Neuronal stem cell (in vitro differentiated cells): ENCODE measurements at places on chromosomes 5 and 9.
A peak's percentile ranks its signal among the peaks of the same experiment; 100 is the strongest.

GRCh38 chr9:33837138-33837537, 20.2 kb downstream of the UBE2R2 start:
- H3K27ac ChIP-seq, result no peak overlapping the region
- H3K36me3 ChIP-seq, result peaks cover 47% of the 10 kb centered on the region
- no peaks in the 10 kb centered on the region for H3K27me3 ChIP-seq
- DNase-seq, result no peak
- H3K4me1 ChIP-seq, result no peaks in the 10 kb centered on the region

GRCh38 chr9:69759021-69759420, 790 bp downstream of the PTAR1 start:
- H3K4me3 ChIP-seq, result peak overlapping the region; percentile 93
- peaks cover 2% of the 10 kb centered on the region for H3K4me1 ChIP-seq
- peak; percentile 12 for DNase-seq
- H3K27me3 ChIP-seq, result no peaks in the 10 kb centered on the region
- peak overlapping the region; percentile 94 for H3K27ac ChIP-seq
- H3K36me3 ChIP-seq, result peaks cover 22% of the 10 kb centered on the region

- H3K4me1 ChIP-seq, result peaks cover 2% of the 10 kb centered on the region
- H3K27me3 ChIP-seq, result no peaks in the 10 kb centered on the region
- H3K36me3 ChIP-seq, result peaks cover 51% of the 10 kb centered on the region
- H3K4me3 ChIP-seq, result no peak overlapping the region
- no peak overlapping the region for H3K27ac ChIP-seq
- no peak for DNase-seq
Measured at GRCh38 chr9:97638666-97639065, 5.0 kb downstream of the NCBP1 start.

DNA sequence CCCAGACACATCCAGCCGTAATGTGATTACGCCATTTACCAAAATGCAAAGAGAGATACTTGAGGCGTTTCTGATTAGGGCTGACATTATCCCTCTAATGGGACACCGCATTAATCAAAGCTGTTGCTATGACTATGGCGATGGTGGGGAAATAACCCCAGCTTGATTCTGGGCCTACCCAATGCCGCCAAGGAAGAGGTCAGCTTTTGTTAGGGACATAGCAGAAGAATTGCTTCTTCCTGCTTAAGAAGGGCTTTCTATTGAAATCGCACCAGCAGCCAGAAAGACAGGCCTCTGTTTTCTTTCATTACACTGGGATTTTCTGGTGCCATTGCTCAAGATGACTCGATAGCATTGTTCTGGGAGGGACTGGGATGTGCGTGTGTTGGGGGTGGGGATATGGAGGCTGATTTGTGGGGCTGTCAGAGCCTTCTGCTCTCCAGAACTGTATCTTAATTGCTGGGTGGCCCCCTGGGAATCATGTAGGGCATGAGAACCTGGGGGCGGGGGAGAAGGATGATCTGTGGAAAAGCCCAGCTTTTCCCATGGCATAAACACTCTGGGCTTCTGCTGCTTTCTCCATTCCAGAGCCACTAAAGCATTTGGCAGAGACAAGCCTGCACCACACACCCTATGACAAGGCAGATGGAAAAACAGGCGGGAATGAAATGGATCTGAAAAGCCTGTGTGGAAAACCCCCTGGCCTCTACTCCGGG, 106.5 kb upstream of the RAD23B start:
- H3K27me3 ChIP-seq, result no peaks in the 10 kb centered on the region
- H3K4me1 ChIP-seq, result peaks cover 12% of the 10 kb centered on the region
- H3K27ac ChIP-seq, result peak overlapping the region; percentile 61
- peak; percentile 14 for DNase-seq

- DNase-seq, result no peak
- H3K4me3 ChIP-seq, result no peak overlapping the region
- H3K27me3 ChIP-seq, result peaks cover 11% of the 10 kb centered on the region
- H3K4me1 ChIP-seq, result peaks cover 3% of the 10 kb centered on the region
- H3K27ac ChIP-seq, result no peak overlapping the region
Measured at GRCh38 chr5:149687486-149688168, 42.5 kb upstream of the PPARGC1B start.

- DNase-seq, result no peak
- no peak overlapping the region for H3K27ac ChIP-seq
- H3K4me3 ChIP-seq, result no peak overlapping the region
- H3K4me1 ChIP-seq, result no peaks in the 10 kb centered on the region
- H3K27me3 ChIP-seq, result no peaks in the 10 kb centered on the region
- peaks cover 12% of the 10 kb centered on the region for H3K36me3 ChIP-seq
Measured at GRCh38 chr5:80646926-80647325, 7.5 kb upstream of the MSH3 start.

- H3K27me3 ChIP-seq, result no peaks in the 10 kb centered on the region
- no peak overlapping the region for H3K27ac ChIP-seq
- DNase-seq, result no peak
- no peaks in the 10 kb centered on the region for H3K4me1 ChIP-seq
- no peak overlapping the region for H3K4me3 ChIP-seq
Measured at GRCh38 chr5:66467564-66467963, 128.6 kb upstream of the MAST4 start.

GRCh38 chr5:6431214-6432195, 17.2 kb upstream of the UBE2QL1 start:
- no peak overlapping the region for H3K4me3 ChIP-seq
- H3K27me3 ChIP-seq, result no peaks in the 10 kb centered on the region
- H3K36me3 ChIP-seq, result no peaks in the 10 kb centered on the region
- no peak overlapping the region for H3K27ac ChIP-seq

GRCh38 chr5:102040326-102040725, 255.8 kb downstream of the SLCO4C1 start:
- H3K27me3 ChIP-seq, result no peaks in the 10 kb centered on the region
- no peaks in the 10 kb centered on the region for H3K36me3 ChIP-seq
- no peak overlapping the region for H3K4me3 ChIP-seq
- H3K27ac ChIP-seq, result no peak overlapping the region
- H3K4me1 ChIP-seq, result no peaks in the 10 kb centered on the region
- DNase-seq, result no peak

GRCh38 chr5:66810848-66811261, 214.7 kb downstream of the MAST4 start:
- H3K4me3 ChIP-seq, result no peak overlapping the region
- H3K36me3 ChIP-seq, result no peaks in the 10 kb centered on the region
- no peaks in the 10 kb centered on the region for H3K27me3 ChIP-seq
- DNase-seq, result no peak

- no peak for DNase-seq
- H3K4me3 ChIP-seq, result peak overlapping the region; percentile 95
- H3K27me3 ChIP-seq, result no peaks in the 10 kb centered on the region
- no peak overlapping the region for H3K27ac ChIP-seq
- H3K4me1 ChIP-seq, result peaks cover 5% of the 10 kb centered on the region
Measured at GRCh38 chr5:180495292-180495691, 1.1 kb downstream of the CNOT6 start.

GRCh38 chr5:75057561-75057960, 5.2 kb upstream of the GCNT4 start:
- peaks cover 9% of the 10 kb centered on the region for H3K27me3 ChIP-seq
- H3K4me3 ChIP-seq, result no peak overlapping the region
- H3K27ac ChIP-seq, result no peak overlapping the region
- DNase-seq, result no peak
- peaks cover 8% of the 10 kb centered on the region for H3K4me1 ChIP-seq

- H3K4me3 ChIP-seq, result no peak overlapping the region
- no peak for DNase-seq
- peaks cover 4% of the 10 kb centered on the region for H3K4me1 ChIP-seq
- H3K27me3 ChIP-seq, result peaks cover 4% of the 10 kb centered on the region
- H3K36me3 ChIP-seq, result no peaks in the 10 kb centered on the region
Measured at GRCh38 chr5:148827723-148828122, 1.3 kb downstream of the ADRB2 start.

DNA sequence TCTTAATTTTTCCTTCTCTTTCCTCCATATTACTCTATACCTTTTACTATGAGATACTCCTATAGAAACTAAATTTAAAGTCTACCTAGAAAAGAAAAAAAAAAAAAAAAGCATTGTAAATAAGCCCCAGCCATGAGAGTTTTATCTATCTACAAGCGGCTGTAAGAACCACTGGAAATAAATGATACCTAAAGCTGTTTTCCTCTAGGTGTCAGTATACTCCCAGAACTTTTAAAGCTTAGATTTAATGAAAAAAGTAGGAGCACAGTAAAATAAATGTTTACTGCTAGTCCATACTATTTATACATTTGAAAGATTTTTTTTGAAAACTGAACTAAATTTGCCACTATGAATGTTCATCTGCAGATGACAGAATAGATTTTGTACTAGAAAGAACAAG, 26.2 kb downstream of the TYRP1 start:
- DNase-seq, result no peak
- no peak overlapping the region for H3K27ac ChIP-seq
- H3K4me1 ChIP-seq, result peaks cover 4% of the 10 kb centered on the region
- H3K36me3 ChIP-seq, result no peaks in the 10 kb centered on the region
- no peaks in the 10 kb centered on the region for H3K27me3 ChIP-seq

DNA sequence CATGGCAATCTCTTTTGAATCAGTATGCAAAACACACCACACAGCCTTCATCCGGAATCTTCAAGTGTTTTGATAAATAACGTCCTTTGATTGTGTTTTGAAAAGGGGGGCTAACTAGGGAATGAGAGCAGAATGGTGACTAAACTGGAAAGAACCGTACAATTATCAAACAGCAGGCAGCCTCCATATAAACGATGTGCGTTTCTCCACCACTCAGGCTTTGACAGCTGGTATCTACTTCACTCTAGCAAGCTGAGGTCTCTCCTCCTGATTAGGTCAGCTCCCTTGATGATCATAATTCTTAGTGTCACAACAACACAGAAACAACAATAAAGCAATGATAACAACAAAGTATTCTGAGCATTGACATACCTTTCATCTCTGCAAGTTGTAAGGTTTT, 465.9 kb downstream of the TUSC1 start:
- H3K4me1 ChIP-seq, result no peaks in the 10 kb centered on the region
- no peaks in the 10 kb centered on the region for H3K27me3 ChIP-seq
- no peak for DNase-seq
- no peaks in the 10 kb centered on the region for H3K36me3 ChIP-seq
- no peak overlapping the region for H3K27ac ChIP-seq

DNA sequence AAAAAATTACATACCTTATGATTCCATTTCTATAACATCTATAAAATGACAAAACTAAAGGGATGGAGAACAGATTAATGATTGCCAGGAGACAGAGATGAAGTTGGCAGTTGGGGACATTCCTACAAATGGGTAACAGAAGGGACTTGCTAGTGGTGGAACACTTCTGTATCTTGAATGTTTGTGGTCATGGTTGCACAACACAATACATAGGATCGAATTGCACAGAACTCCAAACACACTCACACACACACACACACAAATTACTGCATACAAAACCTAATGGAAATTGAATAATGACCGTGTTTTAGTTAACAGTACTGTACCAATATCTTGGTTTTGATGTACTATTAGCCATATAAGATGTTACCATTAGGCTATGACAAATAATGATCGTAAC, 330.7 kb upstream of the POU5F2 start:
- no peaks in the 10 kb centered on the region for H3K4me1 ChIP-seq
- H3K4me3 ChIP-seq, result no peak overlapping the region
- H3K27ac ChIP-seq, result no peak overlapping the region
- H3K27me3 ChIP-seq, result no peaks in the 10 kb centered on the region
- no peak for DNase-seq

- no peaks in the 10 kb centered on the region for H3K27me3 ChIP-seq
- no peak overlapping the region for H3K27ac ChIP-seq
- no peak for DNase-seq
- H3K4me1 ChIP-seq, result no peaks in the 10 kb centered on the region
Measured at GRCh38 chr5:157214861-157215513, 34.3 kb downstream of the ITK start.
